ENCODE measurements at places on chromosomes 7 and 10.

DNA sequence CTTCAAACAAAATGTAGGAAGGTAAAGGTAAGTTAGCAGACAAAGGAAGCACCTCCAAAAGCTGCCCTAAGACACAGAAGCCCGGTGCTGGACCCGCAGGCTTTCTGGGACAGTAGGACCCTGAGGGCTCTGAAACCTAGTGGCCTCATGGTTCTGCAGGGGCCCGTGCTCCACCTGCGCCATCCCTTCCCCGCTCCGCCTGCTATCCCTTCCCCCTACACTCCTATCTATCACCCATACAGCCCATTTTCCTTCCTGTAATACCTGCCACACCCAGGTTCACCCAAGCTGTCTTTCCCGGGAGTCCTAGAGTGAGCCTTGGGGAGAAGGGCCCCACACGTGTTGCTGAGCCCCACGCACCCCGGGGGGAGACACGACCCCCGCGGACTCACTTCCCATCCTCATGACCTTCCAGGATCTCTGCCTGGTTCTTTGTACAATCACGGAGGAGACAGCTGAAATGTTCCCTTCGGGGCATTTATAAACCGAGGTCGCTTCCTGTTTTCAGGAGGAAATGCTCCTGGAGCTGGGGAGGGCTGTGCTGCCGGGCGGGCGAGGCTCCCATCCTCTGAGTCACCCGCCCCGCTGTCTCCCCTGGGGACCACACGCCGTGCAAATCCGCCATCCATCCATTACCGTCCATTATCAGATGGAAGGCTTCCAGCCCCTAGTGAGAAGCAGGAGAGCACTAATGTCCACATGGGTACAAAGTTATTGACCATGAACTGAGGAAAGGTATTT is 251.7 kb upstream of the PITRM1 start:
- no peak for DNase-seq

GRCh38 chr7:924541-925231 is 29.8 kb downstream of the ADAP1 start:
- no peak for DNase-seq

GRCh38 chr10:102629661-102630614 is 14.3 kb upstream of the TRIM8 start:
- DNase-seq: peak; percentile 73

DNA sequence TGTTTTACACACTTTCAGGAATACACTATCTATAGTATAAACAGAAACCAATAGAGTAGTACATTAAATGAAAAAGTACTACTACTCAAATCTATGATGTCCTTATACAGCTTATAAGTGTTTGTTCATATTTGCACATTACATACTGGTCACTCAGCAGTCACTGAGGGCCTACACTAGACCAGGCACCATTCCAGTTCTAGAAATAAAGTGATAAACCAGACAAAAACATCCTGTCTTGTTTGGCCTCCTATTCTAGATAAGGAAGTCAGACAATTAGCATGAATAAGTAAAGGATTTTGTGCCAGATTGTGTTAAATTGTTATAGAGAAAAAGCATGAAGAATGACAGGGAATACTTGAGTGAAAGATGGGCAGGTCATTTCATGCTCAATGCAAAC is 219.0 kb downstream of the CRPPA start:
- DNase-seq: no peak

GRCh38 chr7:7563269-7563668 is 3.4 kb upstream of the MIOS start:
- DNase-seq: no peak

DNA sequence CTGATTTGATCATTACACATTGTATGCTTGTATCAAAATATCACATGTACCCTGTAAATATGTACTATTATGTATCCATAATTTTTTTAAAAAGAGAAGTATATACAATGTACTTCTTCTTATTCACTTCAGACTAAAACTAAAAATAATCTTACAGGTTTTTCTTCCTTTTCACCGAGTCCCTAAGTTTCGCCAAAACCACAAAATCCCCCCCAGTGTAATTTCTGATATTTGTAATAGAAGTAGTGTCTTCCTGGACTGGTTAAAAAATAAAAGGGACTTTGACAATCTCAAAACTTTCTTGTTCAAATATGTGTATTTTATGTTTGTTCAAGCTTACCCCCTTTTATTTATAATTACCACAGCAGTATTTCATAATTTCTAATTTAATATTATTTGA is 23.9 kb downstream of the EPC1 start:
- no peak for DNase-seq

DNA sequence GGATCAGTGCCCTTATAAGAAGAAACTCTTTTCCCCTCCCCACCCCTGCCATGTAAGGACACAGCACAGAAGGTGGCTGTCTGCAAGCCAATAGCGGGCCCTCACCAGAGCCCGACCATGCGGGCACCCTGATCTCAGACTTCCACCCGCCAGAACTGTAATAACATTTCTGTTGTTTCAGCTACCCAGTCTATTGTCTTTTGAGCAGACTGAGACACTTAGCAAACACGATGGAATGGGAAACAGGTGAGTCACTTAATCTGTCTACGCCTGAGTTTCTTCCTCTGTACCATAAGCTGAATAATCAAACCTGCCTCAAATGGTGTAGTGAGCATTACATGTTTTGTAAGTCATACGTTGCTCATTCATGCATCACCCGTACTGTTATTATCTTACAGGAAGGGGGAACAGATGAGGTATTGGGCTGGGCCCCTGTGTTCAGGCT is 58.2 kb downstream of the STRA8 start:
- DNase-seq: no peak

- no peak for DNase-seq
Measured at GRCh38 chr10:42996588-42996987, 80.3 kb upstream of the RET start.

DNA sequence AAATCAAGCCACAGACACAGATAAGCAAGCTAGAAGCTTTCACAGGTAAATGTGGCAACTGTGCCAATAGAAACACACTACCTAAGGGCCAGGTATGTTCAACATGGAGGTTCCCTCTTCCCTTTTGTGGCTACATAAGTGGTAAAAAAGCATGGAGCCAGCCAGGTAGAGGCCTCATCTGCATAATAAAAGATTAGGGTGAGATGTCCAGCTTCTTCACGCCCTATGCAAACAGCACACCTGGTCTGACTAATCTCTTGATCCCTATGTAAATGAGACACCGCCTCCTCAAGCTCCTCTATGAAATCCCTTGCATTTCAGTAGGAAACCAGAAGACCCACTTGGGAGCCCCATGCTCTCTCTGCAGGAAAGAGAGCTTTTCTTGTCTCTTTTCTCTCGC is 282.2 kb downstream of the NEBL start:
- peak; percentile 46 for DNase-seq

GRCh38 chr7:46716926-46717325 is 795.9 kb upstream of the IGFBP3 start:
- DNase-seq: no peak

DNA sequence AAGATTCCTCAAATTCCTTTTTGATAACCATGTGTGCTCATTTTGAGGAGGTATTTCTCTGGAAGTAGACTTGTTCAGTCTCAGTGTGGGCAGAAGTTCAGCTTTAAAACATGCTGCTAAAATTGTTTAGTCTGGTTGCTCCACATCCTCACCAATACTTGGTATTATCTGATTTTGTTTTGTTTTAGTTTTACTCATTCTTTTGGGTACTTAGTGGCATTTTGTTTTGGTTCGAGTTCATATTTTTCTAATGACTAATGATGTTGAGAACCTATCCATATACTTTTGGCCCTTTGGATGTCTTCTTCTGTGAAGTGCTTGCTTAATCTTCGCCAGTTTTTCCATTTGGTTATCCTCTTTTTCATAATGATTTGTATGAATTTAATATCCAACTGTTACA is 694.2 kb upstream of the FZD8 start:
- no peak for DNase-seq

- DNase-seq: no peak
Measured at GRCh38 chr7:16460789-16461493, 4.6 kb downstream of the SOSTDC1 start.

All from H1 (cell line).